ENCODE measurements at places on chromosomes 11 and 22.

DNA sequence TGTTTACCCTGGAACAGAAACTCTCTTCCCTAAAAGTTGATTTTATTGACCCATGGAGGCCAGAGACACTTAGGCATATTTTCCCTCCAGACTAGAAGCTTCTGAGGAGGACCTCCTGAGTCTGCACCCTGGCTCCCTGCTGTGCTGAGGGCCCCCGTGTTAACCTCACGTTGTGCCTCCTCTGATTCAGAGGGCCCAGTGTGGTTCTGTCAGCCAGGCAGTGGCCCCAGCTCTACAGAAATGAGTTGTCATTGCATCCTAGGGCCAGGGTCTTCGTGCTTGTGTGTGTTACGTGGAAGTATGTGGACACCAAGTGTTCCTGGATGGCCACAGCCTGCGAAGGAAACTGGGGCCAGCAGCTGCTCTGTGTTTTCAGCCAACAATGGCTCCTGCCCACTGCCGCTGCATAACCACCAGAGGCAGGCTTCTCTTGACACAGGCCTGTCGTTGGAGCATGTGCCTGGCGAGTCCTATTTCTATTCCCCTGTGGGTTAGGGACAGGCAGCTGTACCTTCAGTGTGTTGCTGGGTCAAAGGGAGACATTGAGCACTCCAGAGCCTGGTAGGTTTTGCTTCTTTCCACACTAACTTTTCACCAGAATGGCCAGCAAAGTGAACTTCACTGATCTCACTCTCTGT, 44.5 kb downstream of the MED15 start:
- peak; percentile 55 for DNase-seq

GRCh38 chr11:20839231-20839630, 169.8 kb downstream of the NELL1 start:
- no peak for DNase-seq

GRCh38 chr11:104095791-104096190, 59.4 kb downstream of the DDI1 start:
- DNase-seq = no peak

DNA sequence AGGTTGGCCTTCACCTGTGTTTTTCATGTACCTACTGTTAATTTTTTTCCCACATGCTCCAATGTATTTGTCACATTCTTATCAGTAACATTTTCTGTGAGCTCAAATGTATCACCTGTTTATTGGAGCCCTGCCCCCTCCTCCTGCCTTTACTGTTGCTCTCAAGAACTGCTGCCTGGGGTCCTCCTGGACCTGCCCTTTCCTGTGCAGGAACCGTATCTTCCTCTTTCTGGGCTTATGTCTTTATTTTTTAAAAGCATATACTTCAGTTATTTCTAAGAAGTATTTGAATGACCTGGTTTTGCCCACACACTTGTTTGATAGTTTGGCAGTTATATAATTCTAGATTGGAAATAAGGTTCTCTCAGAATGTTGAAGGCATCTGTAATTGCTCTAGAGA, 5.9 kb downstream of the FAM118B start:
- no peak for DNase-seq

GRCh38 chr11:35235498-35235897, 96.5 kb downstream of the CD44 start:
- DNase-seq = no peak

DNA sequence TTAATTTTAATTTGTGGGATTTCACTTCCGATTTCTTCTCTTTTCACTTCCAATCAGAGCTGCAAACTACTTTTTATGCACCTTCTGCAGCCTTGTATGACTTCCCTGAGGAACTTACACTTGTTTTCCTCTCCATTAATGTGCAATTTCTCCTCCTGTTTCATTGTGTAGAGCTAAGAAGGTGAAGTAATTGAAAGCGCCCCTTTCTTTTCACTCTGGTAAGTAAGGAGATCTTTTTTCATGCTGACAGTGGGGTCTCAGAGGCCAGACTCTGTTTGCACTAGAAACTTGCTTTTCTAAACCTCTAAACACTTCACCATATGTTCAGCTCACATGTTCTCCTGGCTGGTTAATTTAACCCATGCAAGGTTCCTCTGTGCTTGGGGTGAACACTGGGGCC, 117.0 kb downstream of the FANCF start:
- no peak for DNase-seq
